ENCODE measurements at places on chromosomes 6 and 20.

DNA sequence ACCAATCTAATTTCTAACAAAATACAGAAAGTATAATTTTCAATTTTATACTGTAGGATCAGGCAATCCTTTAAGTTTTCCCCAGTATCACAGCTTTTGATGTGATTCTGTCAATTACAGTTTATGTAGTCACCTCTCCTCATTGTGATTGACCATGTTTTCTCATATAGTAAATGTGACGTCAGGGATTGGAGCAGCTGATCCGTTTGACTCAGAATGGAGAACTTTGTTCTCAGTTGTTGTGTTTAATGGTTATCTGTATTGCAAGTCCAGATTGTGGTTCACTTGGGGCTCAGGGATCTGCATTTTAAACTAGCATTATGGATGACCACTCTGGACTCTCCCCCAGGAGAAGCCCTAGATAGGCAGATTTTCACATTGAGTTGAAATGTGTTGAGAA, 90.6 kb downstream of the DNAH8 start:
- no peak for DNase-seq

DNA sequence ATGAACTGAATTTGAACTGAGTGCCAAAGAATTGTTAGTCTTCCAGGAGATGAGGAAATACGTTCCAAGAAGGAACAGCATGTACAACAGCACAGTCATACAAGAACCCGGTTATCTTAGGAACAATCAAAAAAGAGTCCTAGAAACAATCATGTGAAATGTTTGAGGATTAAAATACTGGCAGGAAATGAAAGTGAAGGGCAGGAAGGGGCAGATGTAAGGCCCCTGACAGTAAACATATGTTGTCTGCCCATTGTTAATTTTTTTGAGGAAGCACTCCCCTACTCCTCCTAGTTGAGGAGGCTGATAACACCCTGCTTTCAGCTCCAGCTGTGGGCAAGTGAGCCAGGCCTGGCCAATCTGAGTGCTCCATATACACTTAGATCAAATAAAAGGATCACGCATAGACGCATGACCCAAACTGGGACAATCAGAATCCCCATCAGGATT, 220.9 kb downstream of the HACE1 start:
- no peak for DNase-seq

DNA sequence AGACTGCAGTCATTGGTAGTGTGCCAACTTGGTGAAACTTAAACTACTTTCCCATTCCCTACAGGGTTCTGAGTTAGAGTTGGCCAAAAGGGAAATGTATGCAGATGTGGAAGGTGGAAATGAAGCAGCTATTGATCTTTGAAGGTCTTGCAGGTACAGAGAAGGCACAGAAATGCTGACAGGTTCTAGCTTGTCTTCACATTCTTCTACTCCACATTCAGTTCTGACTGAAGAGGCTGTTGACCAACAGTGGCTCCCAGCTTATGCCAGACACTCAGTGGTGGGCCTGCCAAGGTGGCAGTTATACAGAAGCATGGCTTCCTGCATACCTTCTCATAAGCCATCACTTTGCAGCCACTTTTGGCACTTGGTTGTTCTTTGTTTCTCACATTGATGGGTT, 423.9 kb downstream of the CDC5L start:
- no peak for DNase-seq

DNA sequence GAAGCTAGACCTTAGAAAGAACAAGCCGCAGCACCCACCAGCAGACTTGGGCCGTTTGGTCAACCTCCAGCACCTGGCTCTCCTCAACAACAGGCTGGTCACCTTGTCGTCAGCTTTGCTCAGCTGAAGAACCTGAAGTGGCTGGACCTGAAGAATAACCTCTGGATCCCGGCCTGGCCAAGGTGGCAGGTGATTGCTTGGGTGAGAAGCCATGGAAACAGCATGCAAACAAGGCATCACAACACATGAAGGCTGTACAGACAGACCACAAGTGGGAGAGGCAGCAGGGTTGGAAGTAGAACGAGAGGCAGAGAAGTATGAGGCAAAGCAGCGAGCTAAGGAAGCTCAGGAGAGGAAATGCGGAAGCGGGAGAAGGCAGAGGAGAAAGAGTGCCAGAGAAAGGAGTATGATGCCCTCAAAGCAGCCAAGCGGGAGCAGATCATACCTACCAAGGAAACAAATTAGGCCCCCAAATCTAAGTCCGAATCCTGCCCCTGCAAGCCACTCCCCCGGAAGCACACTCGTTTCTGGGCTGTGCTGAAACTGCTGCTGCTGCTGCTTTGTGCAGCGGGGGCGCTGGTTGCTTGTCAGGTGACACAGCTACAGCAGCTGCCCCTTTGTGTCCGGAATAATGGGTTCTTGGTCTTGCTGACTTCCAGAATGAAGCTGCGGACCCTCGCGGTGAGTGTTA, 121.6 kb upstream of the LGSN start:
- DNase-seq = no peak

DNA sequence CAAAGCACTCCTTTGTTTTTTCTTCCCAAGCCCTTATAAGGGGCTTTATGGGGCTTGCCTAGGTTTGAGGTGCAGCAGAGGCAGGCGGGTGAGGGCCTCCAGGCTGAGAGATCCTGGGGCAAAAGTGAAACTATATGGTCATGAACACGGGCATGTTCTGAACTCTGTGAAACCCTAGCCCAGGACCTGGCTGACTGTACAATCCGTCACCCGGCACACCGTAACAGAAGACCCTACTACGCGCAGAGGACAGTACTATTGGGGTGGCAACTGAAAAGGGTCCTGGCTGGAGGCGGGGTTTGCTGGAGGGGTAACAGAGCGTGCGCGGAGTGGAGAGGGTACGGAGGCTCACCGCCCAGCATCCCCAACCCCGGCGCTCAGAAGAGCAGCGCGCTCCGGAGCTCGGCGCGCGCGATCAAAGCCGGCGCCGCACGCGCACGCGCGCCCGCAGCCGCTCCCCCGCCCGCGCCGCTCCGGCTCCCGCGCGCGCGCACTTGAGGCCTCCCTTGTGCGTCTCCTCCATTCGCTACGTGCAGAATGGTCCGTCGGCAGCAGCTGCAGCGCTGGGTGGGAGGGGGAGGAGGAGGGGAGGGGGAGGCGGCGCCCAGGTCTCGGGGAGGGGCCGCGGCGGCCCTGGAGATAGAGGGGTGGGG, 54.2 kb downstream of the MRPL14 start:
- no peak for DNase-seq

DNA sequence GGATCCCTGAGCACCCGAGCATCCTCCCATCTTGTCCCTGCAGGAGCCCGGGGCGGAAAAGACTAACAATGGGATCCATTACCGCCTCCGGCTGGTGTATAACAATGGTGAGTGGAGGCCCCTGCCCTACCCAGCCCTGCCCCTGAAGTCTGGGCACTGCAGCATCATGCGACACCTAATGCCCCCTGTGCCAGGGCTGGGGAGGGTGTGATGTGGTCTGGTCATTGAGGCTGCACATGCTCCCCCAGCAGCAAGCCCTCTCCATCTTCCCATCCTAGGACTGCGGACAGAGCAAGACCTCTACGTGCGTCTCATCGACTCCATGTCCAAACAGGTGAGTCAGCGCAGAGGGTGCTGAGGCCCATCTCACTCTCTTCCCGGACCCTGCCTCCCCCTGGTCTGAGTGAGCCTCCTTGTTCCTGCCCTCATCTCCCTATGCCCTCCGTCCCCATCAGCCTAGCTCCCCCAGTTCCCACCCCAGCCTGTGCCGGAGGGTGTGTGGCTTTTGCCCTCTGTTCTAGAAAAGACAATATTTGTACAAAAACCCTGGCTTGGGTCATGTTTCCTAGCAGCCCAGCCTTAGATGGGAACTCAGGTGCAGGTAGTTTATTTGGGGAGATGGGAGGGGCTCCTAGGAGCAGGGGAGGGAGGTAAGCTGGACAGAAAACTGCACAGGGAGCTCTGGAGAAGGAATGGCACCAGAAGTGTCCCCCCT, 13.5 kb downstream of the EBF4 start:
- no peak for DNase-seq

DNA sequence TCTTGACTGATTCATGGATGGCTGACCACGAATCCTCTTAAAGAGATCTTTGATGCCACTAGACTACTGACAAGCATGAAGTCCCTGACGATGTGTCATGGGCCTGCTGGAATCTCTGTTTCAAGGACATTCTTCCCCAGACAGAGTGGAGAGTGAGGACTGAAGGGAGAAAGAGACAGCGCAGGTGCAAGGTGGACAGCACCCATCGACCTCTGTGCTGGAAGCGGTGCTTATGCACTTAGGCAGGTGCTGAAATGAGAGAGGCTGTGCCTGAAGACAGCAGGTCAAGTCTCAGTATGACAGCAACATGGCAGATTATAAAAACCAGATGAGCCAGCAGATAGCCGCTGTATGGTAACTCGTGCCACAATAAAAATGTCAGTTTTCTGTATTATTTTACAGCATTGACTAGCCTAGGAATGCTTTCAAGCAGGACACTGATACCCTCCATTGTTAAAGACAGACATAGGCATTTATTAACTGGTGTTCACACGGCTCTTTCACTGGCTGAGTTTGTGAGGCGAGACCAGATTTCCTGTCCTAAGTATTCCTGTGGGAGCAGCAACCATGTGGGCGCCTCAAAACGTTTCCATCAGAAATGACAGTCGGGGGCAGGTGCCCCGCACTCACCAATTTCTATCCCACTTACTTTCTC, 47.5 kb downstream of the FOXC1 start:
- no peak for DNase-seq

DNA sequence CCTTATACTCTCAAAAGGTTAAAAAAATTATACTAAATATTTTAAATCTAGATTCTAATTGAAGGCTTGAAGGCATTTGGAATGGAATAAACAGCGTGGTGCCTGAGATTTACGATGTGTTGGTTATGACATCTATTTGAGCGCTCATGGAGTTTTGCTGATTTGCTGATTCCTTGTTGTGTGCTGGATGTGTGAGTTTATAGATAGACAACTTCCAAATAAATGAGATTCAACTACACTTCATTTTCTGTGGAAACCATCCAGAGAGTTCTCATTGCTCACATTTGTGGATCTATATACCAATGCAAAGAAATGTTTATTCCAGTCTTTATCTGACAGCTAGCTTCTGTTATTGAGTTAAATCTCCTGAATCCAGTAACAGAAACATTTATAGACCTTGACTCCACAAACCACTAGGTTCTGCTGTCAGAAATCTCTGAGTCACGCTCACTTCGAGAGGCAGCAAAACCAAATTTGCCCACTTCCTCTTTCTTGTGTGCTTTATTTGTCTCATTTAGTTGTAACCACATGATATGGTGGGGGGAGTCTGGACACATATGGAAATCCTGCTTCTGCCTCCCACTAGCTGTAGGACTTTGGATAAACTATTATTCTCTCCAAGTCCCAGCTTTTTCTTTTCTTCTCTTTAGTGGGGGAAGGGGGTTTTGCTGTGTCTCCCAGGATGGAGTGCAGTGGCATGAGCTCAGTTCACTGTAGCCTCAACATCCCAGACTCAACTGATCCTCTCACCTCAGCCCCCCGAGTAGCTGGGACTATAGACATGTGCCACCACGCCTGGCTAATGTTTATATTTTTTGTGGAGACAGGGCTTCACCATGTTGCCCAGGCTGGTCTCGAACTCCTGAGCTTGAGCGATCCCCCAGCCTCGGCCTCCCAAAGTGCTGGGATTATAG, 54.5 kb downstream of the IPCEF1 start:
- DNase-seq = no peak

- DNase-seq = no peak
These were observed at the start of gene MYO6 for GRCh38 chr6:75748743-75749538. MYO6 (plus strand) TSS chr6:75749239; CDS start chr6:75817548, 68,309 bp downstream.

- DNase-seq = no peak
These were observed 46.9 kb downstream of the CDS2 start for GRCh38 chr20:5173751-5174150.

DNA sequence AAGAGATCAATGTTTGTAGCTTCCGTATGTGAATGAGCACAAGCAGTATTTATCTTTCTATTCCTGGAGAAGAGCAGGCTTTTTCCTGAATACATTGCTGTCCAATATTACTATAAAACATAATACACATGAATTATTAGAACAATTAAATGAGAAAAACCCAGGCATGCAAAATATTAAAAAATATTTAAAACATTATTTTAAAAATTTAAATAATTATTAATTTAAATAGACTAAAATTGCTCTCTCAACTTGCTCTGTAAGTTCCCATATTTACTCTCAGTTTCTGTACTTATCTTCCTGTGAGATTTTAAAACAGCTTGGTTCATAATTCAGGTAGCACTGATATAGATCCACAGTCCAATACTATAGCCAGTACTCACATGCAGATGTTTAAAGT, 97.0 kb downstream of the PLCB1 start:
- DNase-seq = no peak

DNA sequence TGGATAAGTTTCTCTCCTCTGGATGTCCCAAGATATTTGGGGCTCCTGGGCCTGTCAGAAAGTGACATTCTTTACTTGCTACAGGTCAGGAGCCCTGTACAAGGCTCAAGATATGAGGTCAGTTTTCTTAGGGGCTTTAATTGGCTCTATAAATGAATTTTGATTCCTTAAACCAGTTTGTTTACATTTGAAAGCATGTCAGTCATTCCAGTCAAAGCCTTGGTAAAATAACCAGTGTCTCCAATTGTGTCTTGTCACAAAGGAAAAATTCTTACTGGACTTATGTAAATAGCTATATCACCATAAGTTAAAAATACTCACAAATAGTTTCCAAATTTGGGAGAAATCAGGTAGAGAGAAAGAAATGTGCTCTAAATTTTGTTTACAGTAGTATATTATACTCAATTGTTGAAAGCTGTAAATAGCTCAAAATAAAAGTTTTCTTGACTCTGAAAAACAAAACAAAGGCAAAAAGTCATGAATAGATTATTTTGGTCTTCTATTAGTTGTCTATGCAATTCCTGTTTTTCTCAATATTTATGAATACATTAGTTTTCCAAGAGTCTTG, 22.9 kb downstream of the RNF182 start:
- no peak for DNase-seq

- DNase-seq = no peak
These were observed 30.4 kb downstream of the RALY start for GRCh38 chr20:34023937-34024722.

DNA sequence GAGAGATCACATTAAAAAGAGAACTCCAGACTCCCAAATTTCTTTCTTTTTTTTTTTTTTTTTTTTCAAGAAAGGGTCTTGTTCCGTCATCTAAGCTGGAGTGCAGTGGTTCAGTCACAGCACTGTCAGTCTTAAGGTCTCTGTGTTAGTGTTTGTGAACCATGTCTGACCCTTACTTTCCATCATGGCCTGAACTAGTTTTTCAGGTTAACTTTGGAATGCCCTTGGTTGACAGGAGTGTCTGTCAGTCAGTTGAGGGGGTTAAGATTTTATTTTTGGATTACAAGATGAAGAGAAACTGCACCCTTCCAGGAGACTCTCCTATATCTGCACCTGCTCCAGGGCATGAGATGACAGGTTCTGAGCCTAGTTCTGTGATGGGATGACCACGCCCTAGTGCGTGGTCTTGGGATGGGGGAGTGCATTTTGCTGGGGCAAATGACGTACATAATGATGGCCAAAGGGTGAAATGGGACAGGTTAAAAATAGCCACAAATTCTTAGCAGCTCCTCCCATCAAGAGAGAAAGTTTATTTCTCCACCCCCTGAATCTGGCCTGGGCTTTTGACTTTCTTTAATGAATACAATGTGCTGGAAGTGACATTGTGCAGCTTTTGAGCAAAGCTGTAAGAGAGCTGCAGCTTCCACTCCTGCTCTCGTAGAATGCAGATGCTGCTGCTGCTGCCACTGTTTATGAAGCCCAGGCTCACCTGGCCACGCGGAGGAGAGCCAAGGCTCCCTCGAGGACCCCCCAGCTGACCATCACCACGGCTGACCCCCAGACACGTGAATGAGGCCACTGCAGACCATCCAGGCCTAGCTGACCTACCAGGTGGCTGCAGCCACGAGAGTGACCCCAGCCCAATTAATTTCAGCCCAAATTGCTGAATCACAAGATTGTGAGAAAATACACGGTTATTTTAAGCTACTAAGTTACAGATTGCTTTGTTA, 29.7 kb upstream of the FAM50B start:
- DNase-seq = no peak

- DNase-seq = no peak
These were observed 6.6 kb downstream of the HLA-F start for GRCh38 chr6:29729774-29730328.
